ENCODE measurements at places on chromosomes 1 and 21. TPM values are rescaled to one million over a fixed set of nuclear protein-coding genes. Genes with fewer than 3 reads are reported as not detected.

Gene OR2W3
- 6.3 TPM for total RNA-seq

Gene OR2T2
- not detected for total RNA-seq

Gene LMOD1
- 0.31 TPM for total RNA-seq

Gene TOMM20
- total RNA-seq = 153 TPM

Gene SPRR2A
- total RNA-seq = not detected

Gene TNFAIP8L2
- total RNA-seq = 0.94 TPM

Gene OR2G6
- not detected for total RNA-seq

Gene HNRNPU
- total RNA-seq = 502 TPM

Gene AMY2A
- not detected for total RNA-seq

Gene S100A7
- total RNA-seq = not detected

Gene TTC39A
- 0.94 TPM for total RNA-seq

Gene SLC25A34
- 1.6 TPM for total RNA-seq

Gene CYP4A22
- not detected for total RNA-seq

Gene LMX1A
- 0.31 TPM for total RNA-seq

Gene ELF3
- 0.31 TPM for total RNA-seq

Gene CYP2J2
- total RNA-seq = 0.94 TPM

Gene TENT5C
- 2.5 TPM for total RNA-seq

Gene LYPD8
- total RNA-seq = not detected

Gene FOXO6
- total RNA-seq = 9.1 TPM

Gene OR2AK2
- total RNA-seq = 6.6 TPM

Gene AGRN
- 105 TPM for total RNA-seq

Gene ALX3
- total RNA-seq = not detected

Gene VANGL2
- 27.5 TPM for total RNA-seq

Gene ERO1B
- 24.7 TPM for total RNA-seq

Gene GBP7
- total RNA-seq = not detected

Gene G0S2
- 2.2 TPM for total RNA-seq

Gene C1orf185
- total RNA-seq = not detected

Gene NTMT2
- total RNA-seq = 0.63 TPM

Gene BRINP3
- 33.2 TPM for total RNA-seq

Gene KCNJ9
- 14.7 TPM for total RNA-seq

Gene PCAT6
- total RNA-seq = not detected

Gene OR2C3
- total RNA-seq = 0.31 TPM

Gene TMCC2
- 46.3 TPM for total RNA-seq

Gene KIF26B
- 51.3 TPM for total RNA-seq

Gene TAF12
- total RNA-seq = 12.2 TPM

Gene KCNJ15
- 0.31 TPM for total RNA-seq

Gene SRP9
- 262 TPM for total RNA-seq

Gene CD84
- total RNA-seq = 1.6 TPM

Gene MYBPH
- total RNA-seq = not detected

Gene ERMAP
- 3.1 TPM for total RNA-seq

Gene NTNG1
- 14.4 TPM for total RNA-seq

Gene IL19
- not detected for total RNA-seq

Gene FMOD
- total RNA-seq = not detected

Gene FMO5
- 0.63 TPM for total RNA-seq

All from parietal lobe (tissue), 2 donors.